ENCODE measurements at places on chromosomes 16 and 17.

- DNase-seq, result no peak
Observed at GRCh38 chr16:67897231-67897630, 4.2 kb downstream of the PSKH1 start.

GRCh38 chr16:75494184-75494583, 1.1 kb downstream of the CHST6 start:
- no peak for DNase-seq

DNA sequence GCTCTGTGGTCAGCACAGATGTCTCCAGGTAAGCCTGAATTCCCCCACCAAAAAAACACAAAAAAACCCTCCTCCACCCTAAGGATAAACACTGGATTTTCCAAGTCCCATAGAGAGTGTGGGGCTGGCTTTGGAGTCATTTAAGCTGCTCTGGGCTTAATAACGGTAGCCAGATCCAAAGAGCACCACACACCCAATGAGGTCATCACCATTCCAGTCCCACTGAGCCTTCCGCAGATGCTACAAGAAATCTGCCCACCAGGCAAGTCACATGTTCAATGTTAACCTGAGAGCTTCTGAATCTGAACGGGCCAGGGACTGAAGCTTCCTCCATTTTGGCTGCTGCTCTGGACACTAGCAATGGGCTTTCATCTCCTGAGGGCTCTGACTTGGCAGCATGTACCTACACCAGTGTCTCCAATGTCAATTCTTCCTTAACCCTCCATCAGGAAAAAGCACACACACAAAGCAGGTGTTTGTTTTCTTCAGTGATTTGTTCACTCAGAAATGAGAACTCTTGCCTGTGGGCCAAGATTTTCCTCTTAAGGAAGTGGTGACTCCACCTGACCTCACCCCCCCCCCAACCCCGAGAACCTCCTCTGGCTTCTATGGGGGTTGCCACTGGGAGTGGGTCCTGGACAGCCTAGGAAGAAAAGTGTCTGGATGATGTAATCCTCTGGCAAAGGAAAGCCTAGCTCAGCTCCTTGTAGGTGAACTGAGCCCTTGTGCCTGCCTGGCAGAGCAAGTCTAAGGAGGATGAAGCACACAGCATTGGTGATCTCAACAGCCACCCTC, 220.1 kb downstream of the FOXL1 start:
- no peak for DNase-seq

- DNase-seq, result no peak
Observed at GRCh38 chr17:1873418-1873817, 43.6 kb downstream of the RPA1 start.

GRCh38 chr16:87952751-87953150, 1.5 kb downstream of the BANP start:
- no peak for DNase-seq

DNA sequence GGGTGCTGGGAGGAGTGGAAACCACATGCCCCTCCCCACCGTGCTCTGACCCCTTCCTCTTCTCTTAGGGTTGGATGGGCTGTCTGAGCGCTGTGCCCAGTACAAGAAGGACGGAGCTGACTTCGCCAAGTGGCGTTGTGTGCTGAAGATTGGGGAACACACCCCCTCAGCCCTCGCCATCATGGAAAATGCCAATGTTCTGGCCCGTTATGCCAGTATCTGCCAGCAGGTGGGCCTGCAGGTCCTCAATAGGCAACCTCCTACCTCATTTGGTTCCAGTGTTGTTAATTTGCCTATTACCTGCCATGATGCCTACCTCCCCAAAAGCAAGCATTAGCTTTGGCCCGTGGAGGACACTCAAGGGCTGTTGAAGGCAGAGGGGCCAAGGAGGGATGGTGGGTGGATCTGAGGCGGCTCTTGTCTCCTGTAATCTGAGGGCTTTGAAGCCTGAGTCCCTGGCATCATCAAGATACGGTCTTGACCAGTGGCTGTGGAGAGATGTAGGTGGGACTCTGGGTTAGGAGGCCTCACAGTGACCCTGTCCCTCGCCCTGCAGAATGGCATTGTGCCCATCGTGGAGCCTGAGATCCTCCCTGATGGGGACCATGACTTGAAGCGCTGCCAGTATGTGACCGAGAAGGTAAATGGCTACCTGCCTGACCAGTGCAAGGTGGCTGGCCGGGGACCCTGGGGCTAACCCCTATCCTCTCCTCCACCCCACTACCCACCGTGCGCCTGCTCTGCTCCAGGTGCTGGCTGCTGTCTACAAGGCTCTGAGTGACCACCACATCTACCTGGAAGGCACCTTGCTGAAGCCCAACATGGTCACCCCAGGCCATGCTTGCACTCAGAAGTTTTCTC, 3.4 kb downstream of the ALDOA start:
- DNase-seq, result no peak

DNA sequence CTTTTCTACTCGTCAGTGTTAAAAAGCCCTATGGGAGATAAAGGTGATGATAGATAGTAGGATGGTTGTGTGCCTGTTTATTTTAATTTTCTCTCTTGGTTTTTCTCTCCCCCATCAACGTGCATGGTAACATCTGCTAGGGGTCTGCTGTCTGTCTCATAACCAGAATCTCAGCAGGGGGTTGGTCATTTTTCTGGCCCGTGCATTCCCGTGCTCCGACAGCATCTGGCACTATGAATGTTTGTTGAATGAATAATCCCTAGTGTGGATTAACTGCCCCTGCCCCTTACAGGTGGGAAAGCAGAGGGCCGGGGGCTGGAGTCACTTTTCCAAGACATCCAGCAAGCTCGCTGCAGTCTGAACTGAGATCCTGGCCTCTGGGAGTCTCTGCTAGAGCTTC, 6.3 kb downstream of the CA5A start:
- DNase-seq, result no peak

GRCh38 chr17:32276171-32276601, 10.6 kb downstream of the RHBDL3 start:
- no peak for DNase-seq

GRCh38 chr16:82384949-82385348, 214.9 kb upstream of the MPHOSPH6 start:
- no peak for DNase-seq

GRCh38 chr17:74971069-74971841, 1.3 kb downstream of the HID1 start:
- DNase-seq, result no peak

- DNase-seq, result no peak
Observed at GRCh38 chr17:15364615-15365014, 23.2 kb upstream of the TEKT3 start.

DNA sequence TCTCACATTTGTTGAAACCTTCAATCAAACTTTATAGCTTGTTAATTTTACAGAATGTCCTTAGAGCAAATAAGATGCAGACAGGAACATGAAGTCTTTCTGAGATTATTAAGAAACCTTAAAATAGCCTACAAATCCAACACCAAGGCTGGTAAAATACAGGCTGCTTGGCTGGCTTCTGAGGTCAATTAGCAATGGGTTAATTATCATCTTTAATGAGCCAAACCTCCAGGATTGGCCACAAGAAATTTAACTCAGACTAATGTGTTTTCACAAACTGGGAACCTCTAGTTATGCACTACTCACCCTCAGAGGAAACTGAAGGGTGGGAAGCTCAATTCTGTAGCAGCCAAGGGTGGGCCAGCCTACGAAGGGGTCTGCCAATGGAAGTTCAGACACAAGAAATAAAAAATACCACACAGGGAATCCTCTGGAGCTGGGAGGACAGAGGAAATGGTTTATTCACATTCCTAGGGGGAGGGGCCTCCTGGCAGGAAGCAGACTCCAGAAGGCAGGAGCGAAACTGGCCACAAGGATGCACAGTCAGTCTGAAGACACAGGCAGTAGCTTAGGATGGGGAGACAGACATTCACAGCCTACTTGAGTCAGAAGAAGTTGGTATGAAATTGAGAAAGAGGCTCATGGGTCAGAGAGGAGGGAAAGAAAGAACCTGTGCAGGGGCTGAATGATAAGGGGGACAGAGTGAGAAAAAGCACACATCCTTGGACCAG, 36.1 kb downstream of the HIC1 start:
- no peak for DNase-seq

DNA sequence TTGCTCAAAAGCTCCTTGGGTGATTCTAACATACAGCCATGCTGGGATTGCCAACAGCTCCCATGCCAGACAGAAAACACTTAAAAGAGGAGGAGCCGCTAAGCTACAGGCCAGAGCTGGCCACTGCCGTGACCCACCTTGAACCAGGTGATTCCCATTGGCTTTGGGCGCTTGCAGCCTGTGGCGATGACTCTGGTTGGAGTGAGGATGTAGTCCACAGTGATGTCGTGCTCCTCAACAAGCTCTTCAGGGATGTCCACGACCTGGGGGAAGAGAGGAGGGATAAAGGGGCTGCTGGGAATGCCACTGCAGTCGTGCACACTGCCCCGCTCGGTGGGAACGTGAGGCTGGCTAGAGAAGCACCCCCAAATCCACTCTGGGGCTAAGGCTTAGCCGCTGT, 13.5 kb downstream of the MTHFSD start:
- no peak for DNase-seq

- DNase-seq, result no peak
Observed at GRCh38 chr17:64102627-64103390, 27.1 kb downstream of the ERN1 start.

DNA sequence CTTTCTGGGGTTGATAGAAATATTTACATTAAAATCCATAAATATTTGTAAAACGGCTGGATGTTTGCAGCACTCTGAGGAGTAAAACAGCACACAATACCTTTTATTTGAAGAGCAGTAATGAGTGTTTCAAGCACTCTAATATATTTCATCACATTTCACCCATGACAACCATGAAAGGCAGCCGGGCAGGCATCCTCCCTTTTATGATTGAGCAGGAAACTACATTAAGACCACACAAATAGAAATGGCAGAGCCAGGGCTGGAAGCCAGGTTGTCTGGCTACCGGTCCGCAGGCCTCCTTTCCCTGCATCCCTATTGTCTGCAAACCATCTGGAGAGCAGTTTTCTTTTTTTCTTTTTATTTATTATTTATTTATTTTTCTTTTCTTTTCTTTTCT, 23.1 kb upstream of the GPRC5C start:
- DNase-seq, result no peak

- no peak for DNase-seq
Observed at GRCh38 chr17:81156866-81157805, 8.2 kb upstream of the PVALEF start.

DNA sequence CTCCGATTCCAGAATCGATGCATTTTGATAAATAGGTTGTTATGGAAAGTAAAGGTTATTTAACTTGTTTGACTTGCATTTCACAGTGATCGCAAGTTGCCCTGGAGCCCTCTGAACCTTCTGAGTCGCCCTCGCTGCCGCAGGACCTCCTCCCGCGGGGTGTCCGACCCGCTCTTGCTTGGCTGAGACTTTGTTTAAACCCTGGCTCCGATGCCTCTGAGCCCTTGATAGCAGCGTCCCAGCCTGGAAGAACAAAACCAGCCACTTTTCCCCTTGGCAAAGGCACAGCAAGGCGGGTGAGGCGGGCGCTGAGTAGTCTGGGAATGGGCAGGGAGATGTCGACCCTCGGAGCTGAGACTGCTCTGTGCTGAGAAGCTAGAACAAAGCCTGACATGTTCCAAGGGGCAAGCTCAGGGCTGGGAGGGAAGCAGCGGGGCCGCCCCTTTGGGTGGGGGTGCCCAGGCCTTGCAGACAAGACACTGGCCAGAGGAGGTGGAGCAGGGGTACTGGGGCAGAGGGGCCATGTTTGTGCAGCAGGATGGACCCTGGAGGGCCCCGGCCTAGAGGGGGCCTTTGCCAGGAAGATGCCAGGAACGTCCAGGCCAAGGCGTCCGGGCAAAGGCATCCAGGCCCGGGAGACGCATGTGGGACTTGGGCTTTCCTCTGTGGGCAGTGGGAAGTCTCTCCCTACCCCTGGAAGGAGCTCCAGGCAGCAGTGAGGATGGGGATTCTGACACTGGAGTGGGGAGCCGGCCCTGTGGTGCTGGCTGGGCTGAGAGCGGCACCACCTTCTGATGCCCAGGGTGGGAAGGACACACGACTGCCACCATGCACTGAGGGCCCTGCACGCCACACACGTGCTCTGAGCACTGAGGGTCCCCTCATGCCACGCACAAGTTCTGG, 30.3 kb upstream of the CDH15 start:
- no peak for DNase-seq

DNA sequence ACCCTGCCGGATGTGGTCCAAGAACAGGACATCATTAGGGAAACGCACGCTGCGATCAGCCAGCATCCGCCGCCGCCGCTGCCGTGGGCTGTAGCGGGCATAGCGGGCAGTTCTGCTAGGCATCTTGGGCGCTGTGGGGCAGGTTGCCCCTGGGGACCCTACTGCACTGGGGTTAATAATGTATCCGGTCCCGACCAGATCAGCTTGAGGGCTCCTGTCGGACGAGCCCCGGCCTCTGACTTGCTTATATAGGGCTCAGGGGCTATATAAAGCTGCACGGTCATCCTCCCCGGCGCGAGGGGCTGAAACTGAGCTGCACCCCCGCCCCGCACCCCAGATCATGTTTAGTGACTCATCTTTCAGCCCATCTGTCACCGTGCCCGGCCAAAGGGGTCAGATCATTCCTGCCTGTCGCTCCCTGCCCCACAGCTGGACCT, at the start of gene PPP1R27:
PPP1R27 (minus strand) TSS at position 220 of the 437 bp plus-strand sequence; CDS start at position 123, 97 bp downstream.
- DNase-seq, result no peak

DNA sequence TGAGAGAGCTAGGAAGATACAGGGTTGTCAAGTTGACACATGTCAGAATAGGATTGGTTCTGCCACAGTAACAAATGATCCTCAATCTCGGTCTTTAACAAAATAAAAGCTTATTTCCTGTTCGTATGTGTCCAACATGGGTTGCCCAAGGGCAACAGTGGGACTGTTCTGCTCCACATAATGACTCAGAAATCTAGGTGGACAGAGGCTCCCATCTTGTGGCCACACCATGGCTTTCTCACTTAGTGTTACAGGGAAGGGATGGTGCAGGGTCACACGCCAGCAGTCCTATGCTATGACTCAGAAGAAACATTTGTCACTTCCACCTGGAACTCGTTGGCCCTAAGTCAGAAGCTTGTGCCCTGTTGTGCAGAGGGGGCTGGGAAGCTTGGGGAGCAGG, 364.9 kb downstream of the SNX29 start:
- DNase-seq, result no peak

All from stimulated activated CD4-positive, alpha-beta T cell treated with anti-CD3 and anti-CD28 coated beads, Interleukin-12 subunit alpha, Interleukin-12 subunit beta, amount 100 ng/mL, for 24 hours (primary cell).